ENCODE measurements at places on chromosomes 11 and 22.

DNA sequence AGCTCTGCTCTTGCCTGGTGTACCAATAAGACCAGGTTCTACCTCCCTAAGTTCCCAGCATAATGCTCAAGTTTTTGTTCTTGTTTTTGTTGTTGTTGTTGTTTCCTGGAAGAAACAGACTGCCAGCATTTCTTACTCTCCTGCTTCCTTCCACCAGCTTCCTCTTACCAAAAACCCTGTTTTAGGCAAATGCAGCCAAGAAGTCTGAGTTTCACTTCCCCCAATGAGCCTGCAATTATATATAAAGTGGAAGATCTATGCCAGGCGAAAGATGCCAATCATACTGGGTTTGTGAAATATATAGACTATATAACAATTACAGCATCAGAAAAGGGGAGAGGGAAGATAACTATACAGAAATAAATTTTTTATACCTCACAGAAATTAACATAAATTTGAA is 931.5 kb upstream of the FAT3 start:
- DNase-seq, result no peak

DNA sequence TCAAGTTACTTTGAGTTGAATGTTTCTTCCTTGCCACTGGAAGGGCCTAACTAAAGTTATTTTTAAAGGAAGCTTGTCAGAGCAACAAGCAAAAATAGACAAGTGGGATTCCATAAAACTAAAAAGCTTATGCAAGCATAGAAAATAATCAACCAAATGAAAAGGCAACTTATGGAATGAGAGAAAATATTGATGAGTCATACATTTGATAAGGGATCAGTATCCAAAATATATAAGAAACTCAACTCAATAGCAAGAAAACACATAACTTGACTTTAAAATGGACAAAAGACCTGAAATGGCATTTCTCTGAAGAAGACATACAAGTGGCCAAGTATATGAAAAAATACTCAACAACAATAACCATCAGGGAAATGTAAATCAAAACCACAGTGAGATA is 264.5 kb upstream of the UBASH3B start:
- no peak for DNase-seq

DNA sequence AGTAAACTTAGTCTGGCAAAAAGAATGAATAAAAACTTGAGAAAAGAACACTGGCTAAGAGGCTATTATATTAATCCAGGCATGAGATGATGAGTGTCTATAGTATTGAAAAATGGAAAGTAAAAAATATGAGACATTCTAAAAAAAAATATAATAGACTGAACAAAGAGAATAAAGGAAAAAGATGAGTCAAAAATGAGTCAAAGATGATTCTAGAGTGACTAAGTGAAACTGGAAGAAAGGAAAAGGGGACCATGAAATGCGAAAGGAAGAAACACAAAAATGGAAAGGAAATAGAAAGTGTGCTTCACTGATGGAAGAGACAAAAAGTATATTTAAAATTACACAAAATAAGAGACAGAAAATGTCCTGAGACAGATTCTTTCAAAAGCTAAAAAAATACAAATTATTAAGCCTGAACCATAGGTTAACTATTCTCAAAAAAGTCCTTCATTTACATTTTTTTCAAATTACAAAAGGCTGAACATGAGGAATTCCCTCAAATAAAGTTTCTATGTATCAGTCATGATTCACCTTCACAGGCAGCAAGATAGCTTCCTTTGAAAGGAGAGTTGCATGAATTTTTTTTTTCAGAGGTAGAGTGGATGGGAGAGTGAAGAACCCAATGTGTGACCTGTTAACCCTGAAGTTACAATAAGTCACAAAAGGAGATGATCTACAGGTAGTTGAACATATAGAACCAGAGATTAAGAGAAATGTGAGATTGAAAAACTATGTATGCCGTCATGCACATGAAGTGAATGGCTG is 75.2 kb downstream of the EIF3M start:
- DNase-seq, result no peak

GRCh38 chr11:110525883-110526282 is 96.1 kb downstream of the FDX1 start:
- DNase-seq, result no peak

- DNase-seq, result no peak
Measured at GRCh38 chr11:30344085-30344484, 21.2 kb downstream of the ARL14EP start.

DNA sequence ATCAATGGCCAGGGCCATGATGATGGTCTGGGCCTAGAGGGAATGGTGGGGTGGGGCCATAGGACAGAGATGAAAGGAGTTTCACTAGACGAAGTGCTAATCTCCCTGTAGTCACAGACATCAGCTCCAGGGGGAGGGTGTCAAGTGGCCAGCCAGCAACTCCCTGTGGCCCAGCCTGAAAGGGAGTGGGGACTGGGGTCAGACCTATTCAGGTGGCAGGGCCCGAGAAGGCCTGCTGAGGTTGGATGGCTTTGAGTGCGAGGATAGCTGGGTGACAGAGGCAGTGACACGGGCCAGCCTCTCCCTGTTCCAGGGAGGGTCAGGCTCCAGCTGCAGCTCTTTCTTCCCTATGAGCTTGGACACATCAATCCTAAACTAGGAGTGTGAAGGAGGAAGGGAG is 11.0 kb downstream of the TOB2 start:
- DNase-seq, result no peak

DNA sequence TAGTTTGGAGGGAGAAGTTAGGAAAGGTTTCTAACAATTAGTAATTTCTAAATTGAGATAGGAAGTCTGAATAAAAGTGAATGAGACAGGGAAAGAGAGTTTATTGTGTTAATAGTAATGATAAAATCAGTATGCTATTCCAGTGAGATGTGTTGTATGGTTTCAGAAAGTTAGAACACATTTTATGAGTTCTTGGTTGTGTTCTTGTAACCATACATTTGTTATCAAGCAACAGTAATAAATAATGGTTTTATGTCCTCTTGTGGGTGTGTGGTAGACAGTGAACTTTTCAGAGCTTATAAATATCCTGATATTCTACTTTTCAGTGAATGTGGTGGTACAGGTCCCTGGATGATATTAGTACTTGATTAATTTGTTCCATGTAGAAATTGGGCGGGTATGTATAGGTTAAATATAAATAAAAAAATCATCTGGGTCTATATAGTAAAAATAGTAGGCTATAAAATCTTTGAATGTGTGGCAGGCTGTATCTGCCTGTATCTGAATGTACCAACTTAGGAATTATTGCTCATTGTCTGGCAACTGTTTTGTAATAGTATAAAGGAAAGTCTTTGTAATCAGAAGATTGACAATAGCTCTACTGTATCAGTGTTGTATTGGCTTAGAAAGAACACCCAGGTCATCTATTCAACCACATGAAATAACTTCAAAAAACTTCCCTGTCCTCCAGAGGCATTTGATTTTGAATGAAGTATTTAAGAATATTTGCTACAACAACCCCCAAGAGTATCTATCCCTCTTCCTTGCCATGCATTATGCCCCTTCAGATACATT is 54.8 kb downstream of the UVRAG start:
- no peak for DNase-seq

GRCh38 chr22:21816787-21817496 is 50.5 kb downstream of the MAPK1 start:
- DNase-seq, result no peak

GRCh38 chr22:29839039-29839438 is 965 bp upstream of the ASCC2 start:
- no peak for DNase-seq

- DNase-seq, result no peak
Measured at GRCh38 chr11:88363648-88364065, 26.1 kb upstream of the CTSC start.

DNA sequence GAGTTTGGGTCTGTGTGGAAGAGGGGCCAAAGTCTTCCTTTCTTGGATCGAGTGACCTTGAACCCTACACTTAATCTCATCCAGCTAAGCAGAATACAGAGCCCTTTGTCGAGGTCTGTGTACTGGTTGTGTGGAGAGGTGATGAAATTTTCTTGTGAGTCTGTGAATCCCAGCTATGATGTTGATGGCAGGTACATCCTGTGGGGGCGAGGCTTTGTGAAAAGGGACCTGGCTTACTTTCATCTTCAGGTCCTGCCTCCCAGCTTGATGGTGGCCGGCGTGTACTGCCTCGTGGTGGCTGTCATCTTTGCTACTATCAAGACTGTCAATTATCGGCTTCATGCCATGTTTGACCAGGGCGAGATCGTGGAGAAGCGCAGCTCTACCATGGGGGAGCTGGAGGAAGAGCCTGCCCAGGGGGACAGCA is 1.0 kb downstream of the PCNX3 start:
- no peak for DNase-seq

DNA sequence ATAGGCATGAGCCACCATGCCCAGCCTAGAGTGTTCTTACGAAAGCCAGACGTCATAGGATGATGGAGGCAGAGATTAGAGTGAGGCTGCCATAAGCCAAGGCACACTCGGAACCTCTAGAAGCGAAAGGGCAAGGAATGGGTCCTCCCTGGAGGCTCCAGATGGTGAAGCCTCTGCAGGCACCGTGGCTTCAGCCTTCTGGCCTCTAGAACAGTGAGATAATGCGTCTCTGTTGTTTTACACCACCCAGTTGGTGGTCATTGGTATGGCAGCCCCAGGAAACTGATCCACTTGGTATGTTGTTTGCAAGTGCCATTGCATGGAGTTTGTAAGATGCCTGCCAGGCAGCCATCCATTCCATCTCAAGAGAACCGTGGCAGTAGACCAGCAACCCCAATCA is 791.0 kb downstream of the TBC1D22A start:
- no peak for DNase-seq

GRCh38 chr22:19233189-19233661 is 54.7 kb upstream of the SLC25A1 start:
- DNase-seq, result no peak

DNA sequence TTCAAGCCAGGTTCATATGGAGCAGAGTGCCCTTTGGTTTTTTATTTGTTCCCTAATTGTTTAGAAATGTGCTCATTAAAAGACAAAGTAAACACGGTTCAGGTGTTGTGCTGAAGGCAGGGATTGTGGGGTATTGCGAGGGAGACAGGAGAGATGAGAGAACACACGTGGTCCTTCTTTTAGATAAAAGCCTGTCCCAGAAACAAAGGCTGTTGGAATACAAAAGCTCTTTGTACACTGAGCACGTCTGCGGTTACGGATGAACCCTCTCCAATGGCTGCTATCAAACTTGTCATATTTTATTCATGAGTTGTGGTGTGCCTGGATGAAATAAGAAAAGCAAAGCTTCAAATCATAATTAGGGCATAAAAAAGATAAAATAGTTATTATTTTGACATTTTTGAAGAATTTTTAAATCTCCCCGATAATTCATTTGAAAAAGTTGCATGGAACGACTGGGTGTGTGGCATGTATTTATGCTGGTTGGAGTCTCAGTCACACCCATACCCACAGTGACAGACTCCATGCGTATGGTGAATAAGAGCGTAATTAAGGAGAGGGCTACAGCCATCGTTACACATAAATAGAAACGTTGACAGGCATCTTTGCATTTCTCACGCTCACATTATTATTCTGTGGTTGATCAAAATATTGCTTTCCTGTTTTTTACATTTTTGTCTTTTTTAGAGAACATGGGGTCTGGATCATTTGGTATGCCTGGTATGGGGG is 92.9 kb downstream of the NELL1 start:
- no peak for DNase-seq

- DNase-seq, result no peak
Measured at GRCh38 chr22:40441761-40442390, 71.5 kb downstream of the SGSM3 start.

- no peak for DNase-seq
Measured at GRCh38 chr22:27238935-27239510, 562.5 kb downstream of the MN1 start.
